Stimulated activated CD4-positive, alpha-beta T cell treated with anti-CD3 and anti-CD28 coated beads, Interleukin-1b, Interleukin-23, amount 100 ng/mL, for 24 hours (primary cell): ENCODE measurements at places on chromosomes 13 and 19.

GRCh38 chr19:1715540-1715939 lies 37.8 kb upstream of the ONECUT3 start:
- DNase-seq = no peak

DNA sequence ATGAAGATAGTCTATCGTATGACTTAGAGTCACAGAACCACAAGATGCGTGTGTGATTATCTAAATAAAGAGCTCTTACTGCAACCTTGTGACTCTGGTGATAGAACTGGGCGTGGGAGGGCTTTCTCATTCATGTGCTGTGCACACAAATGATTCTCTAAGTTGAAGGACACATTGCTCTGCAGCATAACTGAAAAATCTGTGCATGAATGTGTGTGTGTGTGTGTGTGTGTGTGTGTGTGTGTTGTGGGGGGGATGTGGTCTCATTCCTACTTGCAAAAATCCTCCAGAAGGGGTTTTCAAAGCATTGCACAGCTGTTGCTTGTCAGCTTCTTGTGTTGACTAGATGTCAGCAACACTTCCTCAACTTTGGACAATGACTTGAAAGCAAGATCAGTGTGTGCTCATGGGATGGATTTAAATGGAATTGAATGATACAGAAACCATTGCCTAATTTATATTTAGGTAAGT lies 22.4 kb downstream of the LRCH1 start:
- no peak for DNase-seq

- no peak for DNase-seq
These were observed 7.2 kb downstream of the SLITRK5 start for GRCh38 chr13:87678372-87678752.

GRCh38 chr19:11478167-11479089 lies 2.4 kb downstream of the ELAVL3 start:
- DNase-seq = no peak

GRCh38 chr19:30450100-30450499 lies 77.9 kb downstream of the ZNF536 start:
- DNase-seq = no peak

GRCh38 chr13:67642657-67643056 lies 412.5 kb upstream of the PCDH9 start:
- DNase-seq = no peak

- no peak for DNase-seq
These were observed 393.5 kb upstream of the PCDH9 start for GRCh38 chr13:67623630-67624029.
